ENCODE measurements at places on chromosomes 1 and 21.

DNA sequence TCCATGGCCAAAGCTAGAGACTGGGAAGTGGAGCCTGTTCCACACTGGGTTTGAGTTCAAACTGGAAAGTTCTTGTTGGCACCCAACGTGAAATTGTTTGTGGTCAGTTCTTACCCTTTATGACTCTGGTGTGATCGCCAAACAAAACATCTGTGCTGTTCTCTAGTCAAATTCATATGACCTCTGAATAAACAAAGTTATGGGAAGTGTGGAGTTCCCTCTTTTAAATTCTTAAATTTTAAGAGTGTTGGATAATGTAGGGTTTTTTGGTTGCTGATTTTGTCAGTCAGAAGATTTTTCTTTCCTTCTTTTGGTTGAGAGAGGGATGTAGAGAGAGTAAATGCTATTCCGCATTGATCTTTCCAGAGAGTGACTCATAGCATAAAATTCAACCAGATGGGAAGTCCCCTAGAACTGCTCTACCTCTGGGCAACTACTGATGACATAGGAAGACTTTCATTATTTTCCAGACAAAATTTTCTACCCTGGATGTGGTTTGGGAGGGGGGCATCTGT lies 36.4 kb downstream of the CHML start:
- no peak for DNase-seq

GRCh38 chr1:1943834-1944570 lies 24.9 kb upstream of the TMEM52 start:
- DNase-seq, result no peak

DNA sequence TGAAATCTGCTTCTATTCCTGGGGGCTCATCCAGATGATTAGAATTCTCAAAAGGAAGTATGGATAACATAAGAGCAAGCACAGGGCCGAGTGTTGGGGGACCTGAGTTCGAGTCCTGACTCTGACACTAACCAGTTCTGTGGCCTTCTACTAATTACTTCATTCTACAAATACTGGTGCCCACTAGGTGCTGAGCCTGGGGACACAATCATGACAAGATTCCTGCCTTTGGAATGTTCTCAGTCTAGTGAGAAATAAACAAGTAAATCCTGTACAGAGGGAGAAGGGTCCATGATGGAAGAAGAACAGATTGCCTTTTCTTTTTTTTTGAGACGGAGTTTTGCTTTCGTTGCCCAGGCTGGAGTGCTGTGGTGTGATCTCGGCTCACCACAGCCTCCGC lies 2.2 kb upstream of the NUAK2 start:
- no peak for DNase-seq

DNA sequence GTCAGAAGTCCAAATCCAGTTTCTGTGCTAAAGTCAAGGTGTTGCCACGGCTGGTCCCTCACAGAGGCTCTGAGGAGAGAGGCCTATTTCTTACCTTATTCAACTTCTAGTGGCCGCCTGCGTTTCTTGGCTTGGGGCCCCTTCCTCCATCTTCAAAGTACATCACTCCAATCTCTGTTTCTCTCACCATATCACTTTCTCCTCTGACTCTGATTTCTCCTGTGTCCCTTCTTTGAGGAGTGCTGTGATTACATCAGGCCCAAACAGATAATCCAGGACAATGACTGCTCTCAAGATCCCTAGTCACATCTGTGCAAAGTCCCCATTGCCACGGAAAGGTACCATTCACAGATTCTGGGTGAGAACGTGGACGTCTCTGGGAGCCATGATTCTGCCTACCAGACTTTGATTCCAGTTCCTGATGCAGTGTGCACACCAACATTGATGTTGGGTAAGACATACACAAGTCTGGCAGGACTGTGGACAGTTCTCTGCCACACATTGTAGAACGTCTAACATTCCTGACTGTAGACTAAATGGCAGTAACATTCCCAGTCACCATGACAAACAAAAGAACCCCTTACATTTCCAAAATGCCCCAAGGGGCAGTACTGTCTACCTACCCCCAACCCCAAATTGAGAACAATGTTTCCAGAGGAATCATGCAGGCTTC lies 43.0 kb upstream of the ITPKB start:
- no peak for DNase-seq

DNA sequence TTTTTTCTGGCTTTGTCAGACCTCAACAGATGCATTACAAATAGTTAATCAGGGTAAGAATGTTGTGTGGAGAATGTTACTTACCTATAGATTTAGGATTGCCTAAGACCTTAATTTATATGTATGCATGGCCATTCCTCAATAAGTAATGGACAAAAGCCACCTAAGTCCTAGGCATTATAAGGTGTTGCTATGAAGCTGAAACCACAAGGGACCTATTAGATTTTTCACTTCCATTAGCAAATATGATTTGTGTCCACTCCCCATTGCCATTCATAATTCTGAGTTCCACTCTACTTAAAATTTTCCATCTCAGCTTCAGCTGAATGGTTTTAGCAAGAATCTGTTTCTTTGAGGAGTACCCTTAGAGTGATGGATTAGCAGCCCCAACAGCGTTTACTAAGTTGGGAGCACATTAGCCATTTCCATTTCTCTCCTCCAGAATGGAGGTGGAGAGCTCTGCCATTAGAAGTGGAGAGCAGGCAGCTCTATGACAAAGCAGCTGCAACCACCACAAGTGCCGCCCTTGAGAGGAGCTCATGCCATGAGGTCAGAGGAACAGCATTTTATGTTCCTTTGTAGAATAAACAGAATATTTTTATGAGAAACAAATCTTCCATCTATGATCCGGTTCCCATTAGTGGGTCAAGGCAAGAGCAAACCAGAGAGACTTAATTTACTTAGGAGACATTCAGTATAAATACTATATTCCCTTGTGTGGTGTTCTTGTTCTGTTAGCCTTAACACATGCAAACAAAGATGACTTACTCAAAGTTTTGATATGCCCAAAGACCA lies 28.9 kb upstream of the C1orf87 start:
- DNase-seq, result no peak

- DNase-seq, result no peak
These were observed 100.3 kb downstream of the PHTF1 start for GRCh38 chr1:113659035-113659434.

GRCh38 chr1:109199710-109200109 lies 14.0 kb upstream of the SARS1 start:
- DNase-seq, result no peak

- no peak for DNase-seq
These were observed 2.5 kb downstream of the MX2 start for GRCh38 chr21:41364308-41364707.

GRCh38 chr1:45543581-45544417 lies 6.8 kb upstream of the AKR1A1 start:
- DNase-seq, result peak; percentile 75

DNA sequence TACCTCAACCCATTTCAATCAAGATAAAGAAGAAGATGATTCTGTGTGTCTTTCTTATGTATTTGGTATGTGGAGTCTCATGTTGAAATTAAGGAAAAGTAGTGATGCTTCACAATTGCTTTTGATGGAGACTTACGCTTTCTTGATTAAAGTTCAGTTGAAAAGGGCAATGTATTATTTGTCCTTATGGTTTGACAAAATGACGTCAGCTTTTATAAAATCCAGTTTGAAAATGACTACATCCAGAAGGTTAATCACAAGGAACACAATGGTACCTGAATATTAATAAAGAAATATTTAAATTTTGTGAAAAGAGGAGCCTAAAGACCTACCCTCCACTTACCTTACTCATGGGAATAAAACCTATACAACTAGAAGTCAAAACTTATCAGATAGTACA lies 4.4 kb downstream of the KRTAP26-1 start:
- DNase-seq, result no peak

DNA sequence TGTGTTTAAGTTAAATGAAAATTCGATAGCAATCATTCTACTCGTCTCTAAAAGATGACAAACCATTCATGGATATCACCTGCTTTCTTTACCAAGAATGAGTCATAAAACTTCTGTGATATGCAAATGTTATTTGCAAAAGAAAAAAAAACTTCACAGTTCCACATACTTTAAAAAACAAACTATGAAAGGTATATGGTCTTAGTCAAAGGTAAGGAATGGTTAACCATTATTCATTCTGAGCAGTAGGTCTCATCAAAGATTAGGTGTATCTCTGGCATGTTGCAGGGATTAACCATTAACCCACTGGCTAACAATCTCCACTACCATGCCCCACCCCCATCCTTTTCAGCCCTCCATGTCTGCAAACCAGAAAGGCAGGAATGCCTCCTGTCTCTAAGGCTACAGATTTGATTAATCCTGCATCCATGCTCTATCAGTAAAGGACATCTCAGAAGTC lies 44.4 kb downstream of the PTPN14 start:
- no peak for DNase-seq

- no peak for DNase-seq
These were observed 6.3 kb downstream of the INTS11 start for GRCh38 chr1:1318131-1318652.

- no peak for DNase-seq
These were observed 103.7 kb downstream of the GPATCH2 start for GRCh38 chr1:217527151-217527550.

GRCh38 chr1:203442821-203443220 lies 32.8 kb upstream of the PRELP start:
- DNase-seq, result no peak

- no peak for DNase-seq
These were observed 64.3 kb downstream of the SPSB1 start for GRCh38 chr1:9356829-9357466.

- no peak for DNase-seq
These were observed 30.5 kb downstream of the SIPA1L2 start for GRCh38 chr1:232599178-232600041.

GRCh38 chr1:47208374-47208850 lies 18.6 kb upstream of the PDZK1IP1 start:
- no peak for DNase-seq

Measured in stimulated activated CD8-positive, alpha-beta memory T cell treated with anti-CD3 and anti-CD28 coated beads, Interleukin-15, amount 100 ng/mL, for 4 hours (primary cell).